ENCODE measurements at places on chromosomes 1 and 21. TPM values are rescaled to one million over a fixed set of nuclear protein-coding genes. Genes with fewer than 3 reads are reported as not detected.

Gene ILDR2
- total RNA-seq: not detected

Gene TSSK3
- total RNA-seq: not detected

GRCh38 chr1:247390996-247391395, 25.0 kb upstream of the NLRP3 start:
- DNase-seq: no peak

DNA sequence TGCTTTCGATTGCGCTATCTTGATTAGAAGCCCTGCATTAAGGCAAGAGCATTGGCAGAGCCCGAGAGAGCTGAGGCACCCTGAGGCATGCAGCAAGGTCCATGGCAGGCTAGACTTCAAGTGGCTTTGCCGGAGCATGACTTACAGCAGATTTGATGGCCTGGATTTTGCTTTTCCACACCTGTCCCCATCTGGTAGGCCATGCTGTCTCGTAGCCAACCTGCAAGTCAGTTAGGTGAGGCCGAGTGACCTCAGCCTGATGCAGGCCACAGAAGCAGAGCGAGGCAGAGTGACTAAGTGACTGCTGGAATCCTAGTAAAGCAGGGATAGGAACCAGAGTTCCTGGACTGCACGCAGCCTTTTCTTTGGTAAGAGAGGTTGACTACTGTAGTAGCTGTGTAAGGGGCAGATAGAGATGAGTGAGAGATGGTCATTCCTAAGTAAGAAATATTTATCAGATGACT, 148.9 kb downstream of the PBX1 start:
- DNase-seq: no peak

DNA sequence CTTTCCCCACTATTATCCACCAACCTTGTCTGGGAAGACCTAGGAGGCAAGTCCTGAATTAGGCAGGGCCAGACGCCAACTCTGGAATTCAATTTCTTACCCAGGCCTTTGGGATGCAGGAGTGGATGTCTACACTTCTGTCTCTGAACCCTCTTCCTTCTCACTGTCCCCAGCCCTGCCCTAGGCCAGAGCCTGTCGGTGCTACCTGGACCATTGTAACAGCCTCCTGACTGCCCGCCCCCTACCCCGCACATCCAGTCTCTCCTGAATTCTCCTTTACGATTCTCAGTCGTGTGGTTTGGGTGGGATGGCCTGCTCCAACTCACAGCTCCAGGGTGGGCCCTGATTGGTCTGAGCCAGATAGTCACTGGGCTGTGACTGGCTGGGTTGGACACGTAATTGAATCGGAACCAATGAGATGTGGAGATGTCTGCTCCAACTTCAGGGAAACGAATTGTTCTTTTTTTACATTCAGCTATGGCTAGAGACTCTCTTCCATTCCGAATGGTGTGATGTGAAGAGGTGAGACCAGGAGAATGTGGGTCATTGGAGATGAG, 304.6 kb downstream of the PTPRU start:
- DNase-seq: no peak

- DNase-seq: peak; percentile 93
Measured at GRCh38 chr1:97192872-97193572, 471.4 kb downstream of the PTBP2 start.
